Dermis microvascular lymphatic vessel endothelial cell (primary cell): ENCODE measurements at places on chromosomes 3 and 15.

GRCh38 chr15:82133251-82133650 lies 87.4 kb upstream of the MEX3B start:
- no peak for DNase-seq

DNA sequence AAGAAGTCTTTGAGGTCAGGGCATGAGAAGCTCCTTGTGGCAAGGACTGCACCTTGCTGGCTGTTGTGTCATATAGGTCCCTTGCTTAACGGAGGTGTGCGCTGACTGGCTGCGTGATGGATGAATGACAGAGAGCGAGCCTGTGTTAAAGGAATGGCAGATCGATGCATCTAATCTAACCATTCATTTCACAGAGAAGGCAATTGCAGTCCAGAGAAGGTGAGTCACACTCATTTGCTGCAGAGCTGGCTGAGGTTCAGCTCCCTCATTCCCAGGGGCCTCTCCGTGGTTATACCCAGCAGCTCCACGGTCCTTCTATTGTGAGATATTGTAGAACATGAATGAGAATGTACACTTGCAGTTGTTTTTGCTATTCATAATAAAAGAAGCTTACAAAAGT lies 289.3 kb downstream of the EPHB1 start:
- DNase-seq: no peak

DNA sequence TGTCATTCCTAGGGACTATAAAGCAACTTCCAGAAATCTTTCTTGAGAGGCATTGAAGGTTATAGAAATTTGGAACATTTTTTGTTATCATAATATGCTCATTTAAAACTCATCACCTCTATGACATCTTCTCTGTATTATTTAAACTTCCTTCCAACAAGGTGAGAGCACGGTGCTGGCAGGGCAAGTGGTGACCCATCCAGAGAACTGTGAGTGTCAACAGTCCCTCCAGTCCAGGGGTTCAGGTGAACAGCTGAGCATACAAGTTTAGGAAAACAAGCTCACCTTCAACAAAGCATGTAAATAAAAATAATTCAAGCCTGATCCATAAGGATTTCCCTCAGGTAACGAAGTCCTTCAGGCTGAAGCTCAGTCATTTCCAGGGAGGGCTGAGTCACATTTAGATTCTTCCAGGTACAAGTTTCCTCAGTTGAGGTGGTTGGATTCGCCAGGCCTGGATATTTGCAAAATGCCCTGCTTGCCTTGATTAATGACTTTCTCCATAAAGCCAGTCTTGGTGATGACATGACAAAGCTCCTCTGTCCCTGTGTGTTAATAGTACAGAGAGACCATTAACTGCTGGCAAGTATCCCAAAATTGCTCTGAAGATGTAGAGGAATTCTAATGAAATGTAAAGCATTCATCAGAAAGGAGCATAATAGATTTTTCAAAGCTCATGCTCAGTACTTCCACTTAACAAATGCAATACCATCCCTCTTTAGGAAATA lies 263.6 kb upstream of the GADL1 start:
- no peak for DNase-seq

- no peak for DNase-seq
These were observed 60.1 kb upstream of the VILL start for GRCh38 chr3:37930495-37930894.

DNA sequence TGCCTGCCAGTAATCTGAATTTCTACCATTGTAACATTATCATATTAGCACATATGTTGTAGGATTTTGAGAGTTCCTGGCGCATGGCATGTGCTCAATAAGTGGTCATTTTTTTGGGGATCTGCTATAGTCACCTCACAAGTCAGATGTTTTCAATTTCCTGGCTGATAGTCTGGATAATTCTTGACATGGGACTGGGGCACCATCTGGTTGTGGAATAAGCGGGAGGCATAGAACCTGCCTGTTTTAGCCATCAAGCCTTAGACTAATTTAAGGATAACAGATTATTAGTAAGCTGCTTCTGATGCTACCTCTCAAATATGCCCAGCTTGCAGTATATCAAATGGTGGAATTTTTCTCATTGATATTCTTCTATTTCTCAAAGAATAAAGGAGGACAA lies 39.1 kb downstream of the GASK1A start:
- DNase-seq: no peak

- DNase-seq: no peak
These were observed 203.9 kb downstream of the DTWD1 start for GRCh38 chr15:49824775-49825099.

- DNase-seq: no peak
These were observed 61.2 kb downstream of the PAK2 start for GRCh38 chr3:196800742-196801434.

DNA sequence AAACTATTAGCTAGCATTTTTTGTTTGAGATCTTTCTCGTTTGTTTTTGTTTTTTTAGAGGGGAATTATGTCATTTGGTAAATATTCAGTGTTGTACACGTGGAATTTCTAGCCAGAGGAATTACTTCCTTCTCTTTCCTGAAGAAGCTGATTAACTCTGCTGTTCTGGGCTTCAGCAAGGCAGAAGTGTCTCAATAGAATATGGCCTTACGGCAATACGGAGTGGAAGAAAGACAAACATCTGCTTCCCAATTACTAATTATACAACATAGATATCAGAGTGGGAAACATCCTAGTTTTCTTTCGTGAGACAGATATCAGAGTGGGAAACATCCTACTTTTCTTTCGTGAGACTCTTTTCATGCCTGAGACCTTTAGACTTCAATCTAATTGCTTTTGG lies 11.9 kb downstream of the P3H2 start:
- peak; percentile 45 for DNase-seq

DNA sequence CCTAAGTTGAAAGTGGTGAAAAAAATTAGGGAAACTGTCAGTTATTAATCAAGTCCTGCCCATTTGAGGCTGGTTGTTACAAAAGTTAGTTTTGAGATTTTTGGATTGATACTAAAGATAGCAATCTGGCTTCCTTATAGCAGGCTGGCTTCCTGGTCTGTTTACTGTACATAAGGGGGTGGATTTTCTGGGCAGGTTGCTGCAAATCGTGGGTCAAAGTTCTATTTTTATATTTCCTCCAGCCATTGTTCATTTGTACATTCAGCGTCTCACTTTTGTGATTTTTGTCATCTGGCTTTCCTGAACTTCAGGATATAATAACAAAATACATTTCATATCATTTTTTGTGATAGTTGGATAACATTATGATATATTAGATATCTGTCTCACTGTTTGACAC lies 49.5 kb downstream of the CLDN1 start:
- DNase-seq: peak; percentile 36

DNA sequence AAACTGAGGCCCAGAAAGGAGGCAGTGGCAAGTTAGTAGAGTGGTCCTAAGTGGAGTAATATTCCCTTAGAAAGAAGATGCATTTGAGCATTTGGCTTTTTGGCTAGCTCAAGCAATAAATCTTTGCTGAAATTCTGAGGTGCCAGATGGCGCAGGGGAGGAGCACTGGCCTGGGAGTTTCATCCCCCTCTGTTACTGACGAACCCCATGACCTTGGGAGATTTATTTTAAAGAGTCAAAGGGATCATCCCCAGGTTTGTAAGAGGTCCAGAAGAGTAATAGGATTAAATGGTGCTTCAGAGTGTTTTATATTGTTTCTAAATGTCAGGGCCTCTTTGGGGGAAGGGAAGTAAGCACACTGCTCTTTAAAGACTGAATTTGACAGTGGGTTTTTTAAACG lies 85.1 kb upstream of the PIAS1 start:
- no peak for DNase-seq

DNA sequence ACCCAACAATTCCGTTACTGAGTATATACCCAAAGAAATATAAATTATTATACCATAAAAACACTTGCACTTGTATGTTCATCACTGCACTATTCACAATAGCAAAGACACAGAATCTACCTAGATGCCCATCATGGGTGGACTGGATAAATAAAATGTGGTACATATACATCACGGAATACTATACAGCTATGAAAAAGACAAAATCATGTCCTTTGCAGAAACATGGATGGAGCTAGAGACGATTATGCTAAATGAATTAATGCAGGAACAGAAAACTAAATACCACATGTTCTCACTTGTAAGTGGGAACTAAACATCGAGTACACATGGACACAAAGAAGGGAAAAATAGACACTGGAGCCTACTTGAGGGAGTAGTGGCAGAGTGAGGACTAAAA lies 185.3 kb downstream of the PYDC2 start:
- DNase-seq: no peak

GRCh38 chr15:75721923-75722870 lies 9.5 kb upstream of the CSPG4 start:
- DNase-seq: peak; percentile 41

DNA sequence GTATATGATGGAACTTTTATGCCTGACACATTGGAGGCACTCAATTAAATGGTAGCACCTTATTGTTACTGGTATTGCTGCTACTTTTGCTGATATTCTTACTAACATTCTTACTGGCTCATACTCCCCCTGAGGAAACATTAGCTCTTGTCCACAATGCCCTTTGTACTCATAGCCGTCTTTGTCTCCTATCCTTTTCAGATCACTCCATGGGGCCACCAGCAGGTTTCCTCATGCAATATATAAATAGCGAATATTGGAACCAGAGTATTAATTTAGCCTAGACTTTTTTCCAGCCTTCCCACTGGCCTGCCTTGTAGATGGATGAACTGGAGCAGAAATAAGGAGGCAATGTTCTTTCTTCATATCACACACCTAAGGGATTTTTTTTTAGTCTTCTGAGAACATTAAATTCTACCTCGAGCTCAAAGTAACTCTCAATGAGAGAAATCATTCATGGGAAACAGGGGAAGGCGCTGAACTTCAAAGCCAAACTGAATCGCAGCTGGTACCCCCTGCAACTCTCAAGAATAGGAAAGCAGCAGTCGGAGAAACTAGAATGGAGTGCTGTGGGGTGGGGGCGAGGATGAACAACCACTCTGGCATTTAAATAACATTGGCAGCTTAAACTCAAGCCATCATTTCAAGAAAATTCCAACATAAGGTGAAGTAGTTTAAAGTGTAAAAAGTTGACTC lies 300.3 kb downstream of the TAFA4 start:
- no peak for DNase-seq

GRCh38 chr3:30467596-30468238 lies 138.7 kb upstream of the TGFBR2 start:
- DNase-seq: no peak

- DNase-seq: no peak
These were observed 81.8 kb downstream of the PLSCR2 start for GRCh38 chr3:146387566-146387965.

DNA sequence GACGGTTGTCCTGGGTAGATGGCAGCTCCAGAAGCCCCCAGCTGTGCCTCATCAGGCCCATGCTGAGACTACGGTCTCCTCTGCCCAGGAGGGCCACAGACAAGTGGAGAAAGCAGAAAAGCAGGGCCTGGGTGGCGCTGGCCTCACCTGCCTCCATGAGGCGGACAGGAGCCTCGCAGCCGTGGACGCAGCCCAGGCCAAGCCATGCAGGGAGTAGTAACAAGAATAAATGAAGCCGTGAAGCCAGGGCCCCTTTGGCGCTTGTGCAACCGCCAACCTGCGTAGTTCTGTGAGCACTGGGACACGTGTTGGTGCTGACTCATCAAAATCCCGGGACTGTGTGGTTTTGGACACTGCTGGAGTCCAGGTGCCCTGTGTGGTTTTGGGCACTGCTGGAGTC lies 12.3 kb upstream of the MUC4 start:
- no peak for DNase-seq

DNA sequence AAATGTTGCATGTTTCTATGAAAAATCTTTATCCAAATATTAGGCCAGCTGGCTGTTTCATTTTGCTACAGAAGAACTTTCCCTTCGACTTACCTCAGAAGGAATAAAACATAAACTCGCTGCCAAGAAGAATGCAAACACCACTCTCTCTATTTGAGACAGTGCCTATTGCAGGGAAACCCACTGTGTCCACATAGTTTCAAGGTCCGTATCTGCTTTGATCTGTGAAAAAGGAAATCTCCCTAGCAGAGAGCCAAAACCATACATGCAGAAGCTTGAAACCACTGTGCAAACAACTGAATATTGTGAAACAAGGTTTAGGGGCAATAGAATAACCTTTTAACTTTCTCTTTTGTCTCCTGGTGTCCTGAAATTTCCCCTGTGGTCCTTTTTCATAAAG lies 35.0 kb upstream of the CAPN7 start:
- DNase-seq: no peak

GRCh38 chr3:74420538-74421124 lies 193.8 kb downstream of the CNTN3 start:
- no peak for DNase-seq

DNA sequence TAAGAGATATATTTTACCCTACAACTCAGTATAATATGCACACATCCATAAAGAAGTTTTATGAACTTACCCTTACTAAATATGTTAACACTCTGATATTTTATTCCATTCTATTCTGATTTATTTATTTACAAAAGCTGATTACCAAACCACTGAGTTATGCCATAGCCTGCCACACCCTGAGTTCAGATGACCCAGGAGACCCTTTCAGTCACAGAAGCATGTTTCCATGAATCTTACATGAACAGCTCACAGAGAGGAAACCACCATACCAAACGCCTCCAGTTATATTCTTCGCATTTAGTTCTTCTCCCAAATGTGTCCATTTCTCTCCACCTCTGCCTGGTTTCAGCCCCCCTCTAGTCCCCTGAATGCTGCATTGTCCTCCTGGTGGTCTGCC lies 103.5 kb downstream of the SEMA5B start:
- DNase-seq: no peak

GRCh38 chr3:157741607-157742006 lies 238.4 kb upstream of the VEPH1 start:
- no peak for DNase-seq

GRCh38 chr3:62655056-62655690 lies 220.0 kb downstream of the CADPS start:
- no peak for DNase-seq

DNA sequence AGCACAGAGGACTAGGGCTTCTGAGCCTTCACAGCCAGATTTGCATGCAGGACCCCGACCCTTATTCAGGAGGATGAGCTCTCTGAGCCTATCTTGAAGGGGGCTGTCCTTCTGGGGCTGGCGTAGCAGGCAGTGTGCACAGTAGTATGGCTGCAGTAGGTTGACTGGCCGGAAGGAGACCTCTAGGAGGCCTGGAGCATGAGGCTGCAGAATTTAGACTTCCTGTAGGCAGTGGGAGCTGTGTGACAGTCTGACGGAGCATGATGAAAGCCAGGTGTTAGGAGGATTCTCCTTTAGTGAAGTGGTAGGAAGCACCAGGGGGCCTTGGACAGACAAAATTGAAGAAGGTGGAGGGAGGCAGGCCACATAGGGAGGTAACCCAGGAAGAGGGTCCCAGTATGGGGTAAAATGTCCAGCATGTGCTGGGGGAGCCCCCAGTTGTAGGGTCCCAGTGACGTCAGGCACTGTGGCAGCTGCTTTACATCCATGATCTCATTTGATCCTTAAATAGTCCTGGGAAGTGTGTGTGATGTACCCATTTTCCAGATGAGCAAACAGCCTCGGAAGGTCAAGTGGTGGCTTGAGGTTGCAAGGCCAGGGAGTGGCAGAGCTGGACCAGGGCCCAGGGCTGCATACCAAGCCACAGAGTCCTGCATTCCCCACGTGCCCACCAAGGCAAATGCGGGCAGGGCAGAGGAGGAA lies 36.1 kb downstream of the SPSB4 start:
- DNase-seq: no peak

- no peak for DNase-seq
These were observed 3.6 kb downstream of the OXSR1 start for GRCh38 chr3:38169027-38169317.

- DNase-seq: no peak
These were observed 21.2 kb upstream of the IGF2BP2 start for GRCh38 chr3:185846037-185846436.

GRCh38 chr3:51588724-51589123 lies 50.2 kb downstream of the RAD54L2 start:
- peak; percentile 46 for DNase-seq

GRCh38 chr3:116848248-116848829 lies 138.8 kb downstream of the TUSC7 start:
- DNase-seq: no peak
